ENCODE measurements at places on chromosomes 7 and 10.

DNA sequence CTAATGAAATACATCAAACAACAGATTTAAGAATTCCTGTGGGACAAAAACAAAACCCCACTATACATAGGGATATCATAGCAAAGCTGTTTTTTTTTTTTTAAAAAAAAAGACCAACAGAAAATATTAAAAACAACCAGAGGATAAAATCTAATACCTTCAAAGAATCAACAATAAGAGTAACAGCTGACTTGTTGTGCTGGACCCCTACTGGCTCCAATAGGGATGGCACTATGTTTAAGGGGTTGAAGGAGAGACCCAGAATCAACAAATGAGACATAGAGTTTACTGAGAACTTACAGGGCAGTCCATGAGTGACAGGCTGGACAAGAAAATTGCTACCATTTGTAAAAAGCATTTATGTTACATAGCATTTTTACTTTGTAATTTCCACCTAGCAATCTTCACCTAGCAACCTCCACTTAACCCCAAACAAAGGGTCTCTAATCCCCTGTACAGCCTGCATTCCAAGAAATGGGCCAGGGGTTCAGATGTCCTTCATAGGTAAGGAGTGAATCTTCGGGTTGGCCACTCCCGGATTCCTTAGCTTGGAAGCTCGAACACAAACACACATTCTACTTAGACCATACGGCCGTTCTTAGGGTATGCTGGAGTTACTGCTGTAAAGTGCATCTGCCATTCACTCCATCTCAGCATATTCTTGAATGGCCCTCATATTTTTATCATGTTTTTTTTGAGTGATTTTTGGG lies 25.8 kb downstream of the ASZ1 start:
- DNase-seq: peak; percentile 18

DNA sequence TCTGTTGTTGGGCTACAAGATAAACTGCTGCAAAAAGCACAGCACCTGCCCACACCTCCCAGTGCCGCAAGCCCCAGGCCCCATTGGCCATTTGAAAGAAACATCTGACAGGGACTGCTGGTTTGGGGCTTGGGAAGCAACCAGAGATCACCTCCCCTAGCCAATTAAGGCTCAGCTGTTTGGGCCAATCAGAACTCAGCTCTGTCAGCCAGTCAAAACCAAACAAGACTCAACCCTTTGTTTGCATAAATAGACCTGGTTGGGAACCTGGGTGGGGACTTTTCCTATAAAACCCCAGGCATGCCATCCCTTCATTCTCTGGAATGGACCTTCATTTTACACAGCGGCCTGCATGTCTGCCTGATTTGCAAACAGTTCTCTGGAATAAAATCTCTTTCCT lies 17.2 kb upstream of the NME8 start:
- no peak for DNase-seq

- no peak for DNase-seq
Observed at GRCh38 chr7:42351316-42351935, 114.4 kb upstream of the GLI3 start.

DNA sequence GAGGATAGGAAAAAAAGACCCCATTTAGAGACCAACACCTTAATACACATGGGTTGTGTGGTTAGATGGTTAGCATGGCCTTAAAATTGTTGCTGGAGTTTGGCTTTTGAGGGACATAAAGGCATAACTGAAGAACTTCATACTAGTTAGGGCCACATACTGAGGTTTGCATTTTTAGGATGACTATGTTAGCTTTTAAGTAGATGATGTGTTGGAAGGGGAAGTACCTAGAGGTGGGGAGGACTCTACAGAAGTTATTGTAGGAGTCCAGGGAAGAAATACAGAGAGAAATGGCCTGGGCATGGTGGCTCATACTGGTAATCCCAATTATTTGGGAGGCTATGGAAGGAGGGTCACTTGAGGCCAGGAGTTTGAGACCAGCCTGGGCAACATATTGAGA lies 40.5 kb downstream of the ENTPD1 start:
- no peak for DNase-seq

GRCh38 chr10:110803830-110804338 lies 67.8 kb upstream of the PDCD4 start:
- DNase-seq: peak; percentile 58

DNA sequence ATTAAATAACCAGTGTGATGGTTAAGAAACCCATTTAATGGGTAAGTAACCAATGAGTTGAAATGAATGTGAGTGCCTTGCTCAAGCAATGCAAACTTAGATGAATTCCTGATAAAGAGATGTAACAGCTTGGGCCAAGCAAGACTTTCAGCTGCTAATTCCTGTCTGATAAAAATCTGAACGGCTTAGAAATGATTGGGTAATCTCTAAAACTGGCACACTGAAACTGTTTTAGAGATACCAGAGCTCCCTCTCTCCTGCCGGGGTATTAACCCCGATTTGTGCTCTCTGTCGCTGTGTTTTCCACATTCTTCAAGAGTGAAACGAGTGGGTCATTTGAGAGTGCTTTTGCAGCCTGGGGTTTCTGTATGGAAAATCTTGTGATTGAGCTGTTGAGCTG lies 534.9 kb upstream of the GALNT17 start:
- DNase-seq: no peak

- no peak for DNase-seq
Observed at GRCh38 chr7:32163141-32163806, 93.1 kb upstream of the PDE1C start.

- DNase-seq: no peak
Observed at GRCh38 chr10:45424668-45425404, 50.8 kb downstream of the ALOX5 start.

DNA sequence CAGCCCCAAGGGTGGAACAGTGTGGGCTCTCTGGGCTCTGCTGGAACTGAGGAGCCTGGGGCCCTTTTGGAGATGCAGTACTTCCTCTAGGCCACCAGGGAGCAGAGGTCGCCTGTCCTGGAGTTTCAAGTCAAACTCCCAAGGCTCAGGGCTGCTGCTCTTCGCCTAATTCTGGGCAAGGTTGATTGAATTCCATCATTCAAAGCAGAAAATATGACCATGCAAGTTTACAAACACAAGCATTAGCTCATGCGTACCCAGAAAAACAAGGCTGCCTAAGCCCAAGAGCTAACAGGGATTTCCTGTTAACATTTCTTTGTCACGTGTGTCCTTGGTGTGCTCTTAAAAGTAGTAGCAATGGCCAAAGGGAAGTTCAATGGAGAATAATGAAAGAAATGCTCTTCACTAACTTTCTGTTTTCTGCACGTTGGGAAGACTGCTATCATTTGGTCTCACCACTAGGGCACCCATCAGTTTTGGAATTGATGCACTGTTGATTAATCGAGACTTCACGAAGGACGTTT lies 20.1 kb downstream of the LDB3 start:
- peak; percentile 81 for DNase-seq

DNA sequence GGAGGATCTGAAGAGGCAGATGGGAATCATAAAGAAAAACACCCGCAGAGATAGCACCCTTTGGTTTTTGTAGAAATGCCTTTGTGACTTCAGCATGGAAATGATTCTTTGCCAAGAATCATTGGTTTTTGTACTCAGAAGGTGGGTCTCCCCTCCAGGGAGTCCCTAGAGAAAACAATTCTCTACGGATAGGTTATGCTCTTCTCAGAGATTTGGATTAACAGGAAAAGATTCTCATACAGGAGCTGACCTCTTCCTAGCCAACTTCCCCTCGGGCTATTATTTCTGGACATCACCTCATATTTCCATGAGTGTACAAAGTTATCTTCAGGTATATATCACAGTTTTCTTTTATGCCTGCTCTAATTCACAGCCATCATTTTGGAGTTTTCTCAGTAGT lies 274.2 kb upstream of the HABP2 start:
- no peak for DNase-seq

GRCh38 chr10:122786269-122786668 lies 59.4 kb downstream of the CUZD1 start:
- DNase-seq: peak; percentile 71

DNA sequence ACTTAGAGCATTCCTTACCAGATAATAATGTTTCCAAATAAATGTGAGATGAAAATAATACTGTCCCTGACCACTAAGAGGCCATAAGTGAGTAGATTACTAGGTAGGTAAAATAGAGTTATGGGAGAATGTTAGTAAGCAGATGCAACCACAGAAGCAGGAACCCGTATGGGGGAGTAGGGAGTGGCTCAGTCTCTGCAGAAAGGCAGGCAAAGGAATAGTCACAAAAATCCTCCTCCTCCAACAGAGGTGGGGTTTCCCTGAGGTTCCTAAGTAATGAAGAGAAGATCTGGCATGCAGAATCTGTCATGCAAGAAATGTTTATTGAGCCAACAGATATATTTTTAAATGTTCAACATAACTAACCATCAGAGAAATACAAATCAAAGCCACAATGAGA lies 9.0 kb upstream of the YAE1 start:
- no peak for DNase-seq

- DNase-seq: no peak
Observed at GRCh38 chr10:103696094-103696410, 159.3 kb downstream of the SH3PXD2A start.

GRCh38 chr7:953547-954327 lies 743 bp downstream of the ADAP1 start:
- DNase-seq: no peak

GRCh38 chr10:78779339-78779955 lies 289.3 kb upstream of the ZMIZ1 start:
- no peak for DNase-seq

GRCh38 chr7:119925581-119926289 lies 347.2 kb upstream of the KCND2 start:
- DNase-seq: no peak

GRCh38 chr7:146067880-146068279 lies 48.7 kb upstream of the CNTNAP2 start:
- no peak for DNase-seq

DNA sequence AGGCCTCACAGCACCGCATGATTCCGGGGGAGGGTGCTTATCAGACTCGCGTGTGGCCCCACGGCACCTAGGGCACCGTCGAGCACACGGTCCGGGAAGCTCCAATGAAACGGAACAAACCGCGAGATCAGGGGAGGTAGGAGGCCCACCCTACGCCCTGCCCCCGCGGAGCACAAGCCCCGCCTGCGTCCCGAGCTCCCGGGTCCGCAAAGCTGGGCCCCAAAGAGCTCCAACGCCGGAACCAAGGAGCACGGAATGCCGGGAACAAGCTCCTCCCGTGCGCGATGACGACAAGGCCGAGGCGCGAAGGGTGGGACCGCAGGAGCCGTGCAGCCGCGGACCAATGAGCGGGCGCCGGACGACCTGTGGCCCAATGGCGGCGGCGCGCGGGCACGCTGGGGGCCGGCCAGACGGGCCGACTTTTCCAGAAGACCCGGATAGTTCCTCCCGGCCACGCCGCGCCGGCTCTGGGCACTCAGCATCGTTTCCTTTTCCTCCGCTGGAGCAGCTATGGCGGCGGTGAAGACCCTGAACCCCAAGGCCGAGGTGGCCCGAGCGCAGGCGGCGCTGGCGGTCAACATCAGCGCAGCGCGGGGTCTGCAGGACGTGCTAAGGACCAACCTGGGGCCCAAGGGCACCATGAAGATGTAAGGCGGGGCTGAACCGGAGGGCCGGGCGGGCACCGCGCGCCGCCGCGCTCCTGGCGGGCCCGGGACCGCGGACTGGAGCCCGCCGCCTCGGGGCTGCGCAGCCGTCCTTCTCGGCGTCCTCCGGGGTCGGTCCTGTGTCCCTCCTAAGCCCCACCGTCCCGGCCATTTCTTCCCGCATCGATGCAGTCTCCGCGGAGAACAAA lies at the start of the genes CCT6A and PSPH:
TSS of gene CCT6A (plus strand) at position 427 of the 853 bp plus-strand sequence. CDS start at position 511, 84 bp downstream.
TSS of gene PSPH (minus strand) at position 106 of the 853 bp plus-strand sequence. CDS start 30,232 bp downstream, outside the sequence.
- peak; percentile 83 for DNase-seq

Data from HEK293T (cell line).